A549 treated with Hydrocortisone at 1 μM for 4 hours (cell line): ENCODE measurements at places on chromosomes 2 and 18. TPM values are rescaled to one million over a fixed set of nuclear protein-coding genes. Genes with fewer than 3 reads are reported as not detected.

Gene SIGLEC15
- 0.05 to 0.06 TPM in 2 of 5 replicates, not detected in the others for total RNA-seq

Gene FIGN
- 1.7 to 2.7 TPM (median 2.0 TPM) in 5 replicates for total RNA-seq

Gene VAMP8
- 15.1 to 19.3 TPM (median 16.7 TPM) in 5 replicates for total RNA-seq

Gene SERPINB4
- total RNA-seq: 0.09 to 0.25 TPM (median 0.18 TPM) in 4 of 5 replicates, not detected in the other

Gene RND3
- total RNA-seq: 41.5 to 57.3 TPM (median 47.8 TPM) in 5 replicates

Gene FN1
- total RNA-seq: 185 to 307 TPM (median 197 TPM) in 5 replicates

Gene ANKRD30B
- not detected in 5 replicates for total RNA-seq

Gene SP3
- 30.2 to 50.4 TPM (median 35.7 TPM) in 5 replicates for total RNA-seq

Gene SLC16A14
- total RNA-seq: 0.75 to 1.4 TPM (median 0.83 TPM) in 5 replicates

Gene SLC23A3
- total RNA-seq: 0.29 to 0.82 TPM (median 0.65 TPM) in 5 replicates

Gene TWIST2
- total RNA-seq: 8.2 to 17.0 TPM (median 14.9 TPM) in 5 replicates

Gene CCDC148
- 0.30 to 0.45 TPM (median 0.33 TPM) in 5 replicates for total RNA-seq

Gene FAM110C
- total RNA-seq: 0.08 to 0.30 TPM (median 0.21 TPM) in 5 replicates

Gene GPR45
- not detected in 5 replicates for total RNA-seq

Gene COL4A3
- 0.41 to 1.3 TPM (median 1.0 TPM) in 5 replicates for total RNA-seq

Gene PLCL1
- total RNA-seq: 0.01 TPM in 1 of 5 replicates, not detected in the others

Gene LHCGR
- total RNA-seq: not detected in 5 replicates

Gene NFU1
- total RNA-seq: 36.4 to 51.2 TPM (median 46.8 TPM) in 5 replicates

Gene KATNAL2
- total RNA-seq: 1.2 to 2.0 TPM (median 1.7 TPM) in 5 replicates

Gene LINC00305
- not detected in 5 replicates for total RNA-seq

Gene CXCR1
- total RNA-seq: not detected in 5 replicates

Gene DNAJC5G
- not detected in 5 replicates for total RNA-seq

Gene ABCB11
- total RNA-seq: 0.02 to 0.13 TPM (median 0.03 TPM) in 5 replicates

Gene NXPH2
- not detected in 5 replicates for total RNA-seq

Gene SH3RF3
- total RNA-seq: 0.54 to 0.66 TPM (median 0.62 TPM) in 5 replicates

Gene PTH2R
- total RNA-seq: not detected in 5 replicates

Gene MROH2A
- 0.12 to 0.29 TPM (median 0.21 TPM) in 4 of 5 replicates, not detected in the other for total RNA-seq

Gene NT5C1B
- total RNA-seq: not detected in 5 replicates

Gene RBKS
- 6.2 to 8.6 TPM (median 8.2 TPM) in 5 replicates for total RNA-seq

Gene RNMT
- 16.2 to 19.2 TPM (median 18.1 TPM) in 5 replicates for total RNA-seq

Gene TXNDC2
- total RNA-seq: 0.07 to 0.14 TPM (median 0.12 TPM) in 5 replicates

Gene RNF144A
- total RNA-seq: 6.5 to 9.9 TPM (median 8.7 TPM) in 5 replicates

Gene DSC2
- total RNA-seq: 0.80 to 1.3 TPM (median 0.98 TPM) in 5 replicates
